ENCODE measurements at places on chromosomes 3 and 15.

DNA sequence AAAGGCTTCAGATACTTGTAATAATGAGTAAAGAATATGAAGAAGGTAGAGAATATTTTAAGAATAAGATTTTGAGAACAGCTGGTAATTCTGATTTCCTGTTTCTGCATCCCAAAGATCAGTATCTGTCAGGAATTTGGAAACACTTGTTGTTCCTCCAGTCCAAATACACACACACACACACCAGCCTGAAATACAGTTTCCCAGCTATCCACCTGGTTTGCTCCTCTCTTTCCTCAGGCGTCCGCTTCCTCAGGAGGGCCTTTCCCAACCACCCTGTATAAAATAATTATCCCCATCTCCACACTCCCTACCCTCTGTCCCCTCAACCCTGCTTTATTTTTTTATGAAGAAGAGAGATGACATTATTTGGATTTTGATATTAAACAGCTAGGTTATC is 2.0 kb upstream of the FSIP1 start:
- DNase-seq, result no peak

GRCh38 chr15:64067564-64068030 is 21.3 kb upstream of the DAPK2 start:
- DNase-seq, result peak; percentile 89

GRCh38 chr3:129633751-129634481 is 27.4 kb upstream of the PLXND1 start:
- DNase-seq, result peak; percentile 46

GRCh38 chr15:33638453-33638852 is 327.7 kb downstream of the RYR3 start:
- no peak for DNase-seq

DNA sequence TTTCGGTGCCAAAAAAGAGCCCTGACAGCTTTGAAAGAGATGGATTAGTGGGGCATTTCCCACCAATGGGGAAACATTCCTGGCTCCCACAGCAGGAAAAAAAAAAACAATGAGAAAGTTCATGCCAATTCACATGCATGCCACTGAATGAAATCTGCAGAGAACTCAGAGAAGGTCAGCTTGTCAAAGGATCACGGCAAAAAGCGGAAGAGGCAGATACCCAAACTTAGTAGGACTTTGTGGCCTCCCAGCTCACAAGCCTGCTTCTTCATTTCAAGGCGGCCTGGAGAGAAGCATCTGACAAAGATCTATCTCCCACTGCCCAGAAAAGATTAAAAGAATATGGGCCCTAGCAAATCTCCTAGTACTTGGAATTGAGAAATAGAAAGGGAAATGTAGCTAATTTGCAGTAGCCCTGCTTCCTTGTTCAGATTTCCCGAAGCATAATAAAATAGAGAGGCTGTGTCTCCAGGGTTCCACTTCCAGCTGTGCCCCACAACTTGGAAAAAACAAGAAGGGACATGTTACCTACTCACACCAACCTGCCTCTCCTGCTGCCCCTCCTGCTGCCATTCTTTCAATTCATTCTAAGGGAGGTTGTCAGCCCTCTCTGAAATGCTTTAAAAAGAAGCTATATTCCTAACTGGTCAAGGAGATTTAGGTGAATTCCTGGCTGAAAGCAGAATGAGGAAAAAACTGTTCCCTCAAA is 170.4 kb downstream of the FHIT start:
- DNase-seq, result no peak

DNA sequence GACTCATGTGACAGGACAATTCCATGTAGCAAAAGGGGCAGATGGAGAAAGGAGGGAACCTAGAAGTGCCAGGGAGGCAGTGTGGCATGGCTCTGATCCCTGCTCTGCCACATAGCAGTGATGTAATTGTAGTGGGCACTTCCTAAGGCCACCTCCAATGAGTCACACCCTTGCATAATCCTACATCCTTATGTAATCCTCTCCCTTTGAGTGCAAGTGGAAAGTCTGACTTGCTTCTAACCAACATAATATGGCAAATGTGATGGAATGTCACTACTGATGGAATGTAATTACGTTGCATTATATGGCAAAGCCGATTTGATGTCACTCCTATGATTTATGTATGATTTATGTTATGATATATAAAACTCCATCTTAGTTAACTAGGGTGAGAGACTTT is 72.9 kb upstream of the ATP2C1 start:
- DNase-seq, result no peak

DNA sequence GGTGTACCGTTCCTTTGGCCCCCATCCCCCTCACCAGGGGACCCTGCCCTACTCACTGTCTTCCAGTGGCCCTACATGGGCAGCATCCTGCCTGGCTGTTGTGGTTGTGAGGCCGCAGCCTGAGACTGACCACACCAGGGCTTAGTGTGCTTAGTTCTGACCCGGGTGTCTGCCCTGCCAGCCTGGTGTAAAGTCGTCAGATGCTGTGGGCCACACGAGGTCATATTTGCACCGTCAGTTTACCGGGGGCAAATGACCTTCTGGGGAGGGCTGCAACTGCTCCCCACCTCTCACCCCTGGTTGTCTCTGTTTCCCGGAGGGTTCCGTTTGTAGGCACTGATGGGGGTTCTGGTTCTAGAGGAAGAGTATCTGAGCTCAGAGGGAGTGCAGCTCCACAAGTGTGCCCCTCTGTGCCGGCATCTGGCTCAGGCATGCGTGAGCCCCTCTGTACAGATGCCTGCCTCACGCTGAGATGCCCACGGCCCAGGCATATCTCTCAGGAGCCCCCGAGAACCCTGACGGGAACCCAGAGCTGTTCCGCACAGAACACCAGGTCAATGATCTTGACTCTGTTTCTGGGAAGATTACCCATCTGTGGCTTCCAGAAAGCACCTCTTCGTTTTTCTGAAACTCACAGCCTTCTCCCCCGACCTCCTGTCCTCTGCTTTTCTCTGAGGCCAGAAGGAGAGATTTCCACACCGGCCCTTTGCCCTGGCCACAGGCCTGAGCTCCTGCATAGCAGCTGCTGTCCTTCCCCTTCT is 19.2 kb downstream of the KLF13 start:
- no peak for DNase-seq

DNA sequence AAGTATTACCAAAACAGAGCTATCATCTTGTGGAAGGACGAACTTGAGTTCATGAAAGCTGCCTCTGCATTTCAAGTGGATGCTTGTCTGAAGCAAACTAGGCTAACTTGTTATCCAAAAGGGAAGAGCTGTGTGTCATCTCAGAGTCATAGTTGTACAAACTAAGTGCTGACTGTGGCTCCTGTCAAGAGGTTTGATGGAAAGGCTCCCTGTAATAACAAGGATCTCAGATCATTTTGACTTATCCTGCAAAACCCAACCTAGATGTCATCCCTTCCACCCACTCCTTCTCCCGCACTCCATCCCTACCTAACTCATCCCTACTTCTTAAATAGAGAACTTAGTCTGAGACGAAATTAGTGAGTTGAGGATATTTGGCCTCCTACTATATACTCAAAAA is 110.8 kb downstream of the NR2E3 start:
- DNase-seq, result no peak

DNA sequence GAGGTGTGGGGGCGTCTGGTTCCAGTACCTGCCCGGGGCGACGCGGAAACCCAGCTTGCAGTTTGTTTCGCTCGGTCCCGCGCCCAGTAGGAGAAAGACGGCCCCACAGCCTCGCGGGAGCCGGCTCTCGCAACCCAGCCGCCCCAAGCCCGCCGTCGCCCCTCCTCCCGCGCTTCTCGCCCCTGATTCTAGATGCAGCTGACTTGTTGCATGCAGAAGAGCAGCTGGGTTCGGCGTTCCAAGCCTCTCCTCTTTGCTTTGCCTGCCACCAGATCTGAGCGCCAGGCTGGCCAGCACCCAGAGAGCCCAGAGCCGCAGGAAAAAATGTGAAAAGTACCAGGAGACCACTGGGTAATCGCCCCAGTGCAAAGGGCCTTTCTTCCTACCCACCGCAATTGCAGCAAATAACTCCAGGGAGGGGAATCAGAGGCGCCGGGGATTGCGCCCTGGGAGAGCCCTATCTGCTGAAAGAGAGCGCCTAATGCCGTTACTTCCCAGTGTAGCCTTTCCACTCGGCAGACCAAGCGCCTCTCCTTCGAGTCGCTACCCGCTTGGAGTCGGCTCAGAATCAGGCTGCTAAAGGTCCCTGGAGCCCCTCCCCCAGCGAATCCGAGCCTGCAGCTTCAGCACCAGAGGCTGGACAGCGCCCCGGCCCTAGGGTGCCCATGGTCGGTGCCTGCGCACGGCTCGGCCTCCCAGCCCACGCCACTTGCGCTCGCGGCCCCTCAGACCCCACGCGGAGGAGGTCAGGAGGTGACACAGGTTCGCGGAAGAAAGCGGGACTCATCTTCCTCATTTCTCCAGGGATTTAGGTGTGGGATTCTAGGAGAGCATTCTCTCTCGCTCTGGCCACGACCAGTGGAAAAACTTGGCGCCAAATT is 15.7 kb upstream of the AEN start:
- DNase-seq, result no peak

DNA sequence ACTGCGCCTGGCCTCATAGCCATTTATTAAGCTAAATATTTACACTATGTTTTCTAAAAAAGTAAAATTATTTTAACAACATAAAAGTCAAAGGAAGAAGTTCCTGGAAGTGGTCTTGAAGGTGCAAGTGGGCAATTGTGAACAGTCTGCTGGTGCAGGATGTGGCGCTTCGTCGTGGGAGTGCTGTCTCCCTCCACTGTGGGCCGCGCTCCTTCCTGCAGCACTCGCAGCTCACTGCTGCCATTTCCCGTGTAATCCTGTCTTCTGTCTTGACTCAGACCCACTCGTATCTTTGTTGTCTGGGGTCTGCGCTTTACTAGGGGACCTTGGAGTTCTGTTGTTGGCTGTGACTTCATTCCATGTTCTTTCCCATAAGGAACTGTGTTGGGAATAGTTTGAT is 56.3 kb downstream of the APBA2 start:
- DNase-seq, result no peak
